Activated T-helper 17 cell treated with anti-CD3 and anti-CD28 coated beads, Interleukin-2, amount 50 U/mL, for 72 hours (primary cell): ENCODE measurements at places on chromosomes 2 and 18.

GRCh38 chr2:100702438-100703109, 117.4 kb upstream of the NPAS2 start:
- ATAC-seq: no peak

DNA sequence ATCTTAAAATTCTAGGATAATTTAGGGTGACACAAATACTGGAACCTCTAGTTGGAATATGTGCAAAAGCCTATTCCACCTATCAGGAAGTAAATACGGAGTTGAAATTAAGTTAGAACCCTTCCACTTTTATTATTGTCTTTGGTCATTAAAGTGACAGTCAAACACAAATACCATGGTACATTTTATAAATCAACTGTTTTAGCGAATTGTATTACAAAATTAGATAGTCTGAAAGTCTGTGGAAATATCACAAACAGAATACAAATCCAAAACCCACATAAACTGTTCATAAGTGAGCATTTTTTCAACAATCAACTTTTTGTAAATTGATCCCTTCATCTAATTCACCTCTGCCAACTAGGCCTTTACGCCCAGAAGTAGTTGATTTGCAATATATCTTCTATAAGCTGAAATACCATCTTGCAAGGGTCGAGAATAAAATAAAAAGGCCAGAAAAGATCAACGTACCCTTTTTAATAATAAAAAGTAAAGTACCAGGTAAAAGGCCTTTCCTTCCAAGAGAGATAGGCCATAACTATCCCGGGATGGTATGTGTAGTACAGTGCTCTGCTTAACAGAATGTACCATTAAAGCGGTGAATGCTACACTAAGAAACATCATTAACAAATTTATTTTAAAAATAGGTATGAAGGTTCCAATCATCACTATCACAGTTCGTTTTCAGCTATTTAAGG, 1.3 kb downstream of the USP34 start:
- ATAC-seq: no peak

GRCh38 chr2:105777031-105777482, 32.3 kb downstream of the NCK2 start:
- ATAC-seq: peak; percentile 18

- ATAC-seq: no peak
Measured at GRCh38 chr18:76923485-76924085, 101.2 kb downstream of the ZNF236 start.

- no peak for ATAC-seq
Measured at GRCh38 chr2:105287692-105288091, 41.8 kb downstream of the TGFBRAP1 start.
